ENCODE measurements at places on chromosomes 11 and 22. TPM values are rescaled to one million over a fixed set of nuclear protein-coding genes. Genes with fewer than 3 reads are reported as not detected.

The MMP13 gene
- not detected for total RNA-seq

The ZDHHC5 gene
- 28.0 TPM for total RNA-seq

The SAA1 gene
- total RNA-seq, result 0.69 TPM

The LDHAL6A gene
- total RNA-seq, result not detected

The IGSF22 gene
- total RNA-seq, result not detected

The DEPDC5 gene
- total RNA-seq, result 6.3 TPM

The BTBD18 gene
- total RNA-seq, result not detected

The INPPL1 gene
- total RNA-seq, result 57.3 TPM

The MS4A1 gene
- total RNA-seq, result not detected

The MUC2 gene
- total RNA-seq, result not detected

The CRYAB gene
- not detected for total RNA-seq

The ARHGAP8 gene
- 4.6 TPM for total RNA-seq

The SAA4 gene
- total RNA-seq, result not detected

The DDTL gene
- total RNA-seq, result 0.11 TPM

The TTC28 gene
- total RNA-seq, result 21.0 TPM

The PRG2 gene
- total RNA-seq, result not detected

The APOA4 gene
- not detected for total RNA-seq

The WNT7B gene
- 15.7 TPM for total RNA-seq

The OR6T1 gene
- total RNA-seq, result not detected

The OR2D2 gene
- not detected for total RNA-seq

The NAALAD2 gene
- 1.9 TPM for total RNA-seq

The TMEM86A gene
- total RNA-seq, result 0.65 TPM

The DCDC1 gene
- total RNA-seq, result 0.23 TPM

The MS4A8 gene
- total RNA-seq, result not detected

The MMP8 gene
- not detected for total RNA-seq

The ANO5 gene
- 1.3 TPM for total RNA-seq

The ACR gene
- total RNA-seq, result not detected

The SMCO4 gene
- 27.5 TPM for total RNA-seq

The SLC22A6 gene
- total RNA-seq, result not detected

The TMPRSS13 gene
- 0.48 TPM for total RNA-seq

The SLC17A6 gene
- total RNA-seq, result not detected

The CECR2 gene
- 2.3 TPM for total RNA-seq

The RHOD gene
- total RNA-seq, result not detected

The CBY1 gene
- total RNA-seq, result 21.8 TPM

The CCDC34 gene
- total RNA-seq, result 35.6 TPM

The OR4C5 gene
- total RNA-seq, result not detected

The PRODH gene
- 0.11 TPM for total RNA-seq

The SLC43A3 gene
- total RNA-seq, result 135 TPM

The MOV10L1 gene
- total RNA-seq, result not detected

The HIRA gene
- total RNA-seq, result 16.6 TPM

The APOA5 gene
- not detected for total RNA-seq

The OR6A2 gene
- total RNA-seq, result 0.06 TPM

The SERGEF gene
- total RNA-seq, result 31.7 TPM

The VPREB1 gene
- total RNA-seq, result not detected
